EL (cell line): ENCODE measurements at places on chromosomes 1 and 21.

DNA sequence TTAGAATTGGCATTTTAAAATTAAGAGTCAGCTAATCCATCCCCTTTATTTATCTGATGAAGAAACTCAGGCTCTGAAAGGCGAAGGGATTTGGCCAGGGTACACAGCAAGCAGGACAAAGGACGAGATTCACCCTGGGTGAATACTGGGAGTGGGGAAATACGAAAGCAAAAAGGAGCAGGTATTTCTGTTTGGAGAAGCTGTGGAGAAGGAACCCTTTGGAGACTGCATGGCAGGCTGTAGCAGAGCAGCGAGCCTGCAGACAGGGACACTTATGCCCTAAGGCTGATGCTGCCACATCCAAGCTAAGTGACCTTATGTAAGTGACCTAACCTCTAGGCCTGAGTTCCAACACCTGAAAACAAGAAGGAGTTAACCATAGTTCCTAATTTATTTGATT is 207.2 kb upstream of the C1orf87 start:
- DNase-seq, result no peak

- no peak for DNase-seq
Measured at GRCh38 chr1:208180421-208180820, 63.8 kb downstream of the PLXNA2 start.

DNA sequence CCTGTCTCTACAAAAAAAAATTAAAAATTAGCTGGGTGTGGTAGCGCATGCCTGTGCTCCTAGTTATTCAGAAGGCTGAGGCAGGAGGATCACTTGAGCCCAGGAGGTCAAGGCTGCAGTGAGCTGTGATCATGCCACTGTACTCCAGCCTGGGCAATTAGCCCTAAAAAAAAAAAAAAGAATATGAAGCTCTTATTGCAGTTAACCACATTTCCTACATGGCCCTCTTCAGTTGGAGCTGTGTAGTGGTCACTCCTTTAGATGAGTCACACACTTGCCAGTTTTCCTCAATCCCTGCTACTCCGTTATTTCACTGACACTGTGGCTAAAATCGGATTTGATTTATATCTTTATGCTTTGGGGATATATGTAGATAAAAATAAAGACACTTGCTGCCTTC is 11.8 kb downstream of the NFYC start:
- DNase-seq, result peak; percentile 88

GRCh38 chr1:53412285-53413174 is 46.7 kb upstream of the DMRTB1 start:
- no peak for DNase-seq

DNA sequence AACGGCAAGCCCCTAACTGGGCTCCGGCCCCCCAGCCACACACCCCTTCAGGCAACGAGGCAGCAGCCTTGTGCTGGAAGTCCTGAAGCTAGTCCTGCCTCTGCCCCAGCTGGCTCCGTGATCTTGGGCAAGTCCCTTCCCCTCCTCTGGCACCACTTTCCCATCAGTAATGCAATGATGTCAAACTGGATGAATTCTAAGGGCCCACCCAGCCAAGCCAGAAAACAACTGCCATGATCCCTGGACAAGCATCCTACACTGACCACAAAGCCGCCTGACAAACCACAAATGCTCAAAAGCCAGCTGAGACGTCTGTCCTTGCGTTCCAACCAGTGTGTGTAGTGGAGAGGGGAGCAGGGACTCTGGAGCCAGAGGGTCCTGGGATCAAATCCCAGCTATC is 26.8 kb downstream of the IFFO2 start:
- peak; percentile 76 for DNase-seq

- peak; percentile 79 for DNase-seq
Measured at GRCh38 chr1:229410692-229411433, 23.0 kb downstream of the ACTA1 start.

DNA sequence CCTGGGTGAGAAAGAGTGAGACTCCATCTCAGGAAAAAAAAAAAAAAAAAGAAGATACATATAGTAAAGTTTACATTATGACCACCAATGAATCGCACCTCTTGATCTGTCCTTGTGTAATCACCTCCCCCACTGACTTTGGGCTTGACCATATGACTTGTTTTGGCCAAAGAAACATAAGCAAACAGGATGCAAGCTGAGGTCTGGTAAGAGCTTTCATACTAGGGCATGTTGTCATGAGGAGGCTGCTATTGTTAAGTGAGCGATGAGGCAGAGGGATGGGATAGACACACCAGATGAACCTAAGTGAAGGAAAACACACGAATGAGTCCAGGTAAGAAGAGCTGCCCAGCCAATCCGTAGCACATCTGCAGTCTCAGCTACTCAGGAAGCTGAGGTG is 10.7 kb downstream of the ENAH start:
- no peak for DNase-seq

DNA sequence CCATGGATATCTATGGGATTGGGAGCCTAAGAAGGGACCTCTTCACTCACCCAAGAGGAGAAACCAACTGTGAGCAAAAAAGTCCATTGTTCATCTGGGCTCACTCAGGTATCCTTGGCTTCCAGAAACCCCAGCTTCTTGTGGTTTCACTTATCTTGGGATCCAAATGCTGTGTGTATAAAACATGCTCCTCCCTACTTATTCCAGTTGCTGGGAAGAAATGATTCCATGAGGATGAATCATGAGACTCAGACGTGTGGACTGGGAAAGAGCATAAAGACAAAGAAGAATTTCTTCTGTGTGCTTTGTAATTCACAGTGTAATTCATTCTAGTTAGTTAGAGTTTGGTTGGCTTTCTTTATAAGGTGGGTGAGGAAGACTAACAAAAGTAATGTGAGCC is 283.7 kb downstream of the ZNF648 start:
- DNase-seq, result no peak

DNA sequence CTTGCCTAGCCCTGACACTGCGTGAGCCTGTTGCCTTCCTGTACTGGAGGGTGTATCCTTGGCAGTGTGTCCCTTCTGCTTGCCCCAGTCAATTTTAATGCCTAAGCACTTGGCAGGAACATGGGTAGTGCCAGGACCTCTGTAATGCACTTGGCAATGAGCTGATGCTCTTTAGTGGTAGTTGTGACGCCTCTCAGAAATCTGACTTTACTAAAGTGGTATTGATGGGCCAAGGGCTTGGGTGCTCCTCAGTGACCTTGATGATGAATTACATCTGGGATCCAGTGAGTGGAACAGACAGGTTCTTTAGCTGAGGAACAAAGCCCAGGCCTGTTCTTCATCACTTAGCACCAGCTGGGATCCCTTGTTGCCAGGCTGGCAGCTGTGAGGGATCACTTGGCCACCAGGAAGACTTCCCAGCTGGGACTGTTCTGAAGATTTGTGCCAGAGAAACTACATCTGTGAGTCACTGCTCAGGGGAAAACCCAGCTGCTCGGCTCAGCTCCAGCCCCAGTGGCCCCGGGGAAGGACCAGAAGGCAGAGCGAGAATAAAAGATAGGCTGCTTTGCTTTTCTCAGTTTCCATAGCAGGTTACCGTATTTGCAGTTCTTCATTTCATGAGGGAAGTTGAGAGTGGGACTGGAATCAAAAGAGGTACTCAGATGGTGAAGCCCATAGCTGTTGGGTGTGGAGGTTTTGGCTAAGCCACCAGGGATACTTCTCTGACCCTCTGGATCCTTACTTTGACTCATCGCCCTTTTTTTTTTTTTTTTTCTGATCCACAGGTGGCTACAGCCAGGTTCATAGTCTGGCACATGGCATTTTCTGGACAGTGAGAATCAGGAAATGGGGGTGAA is 28.5 kb upstream of the KCNA2 start:
- DNase-seq, result peak; percentile 43

DNA sequence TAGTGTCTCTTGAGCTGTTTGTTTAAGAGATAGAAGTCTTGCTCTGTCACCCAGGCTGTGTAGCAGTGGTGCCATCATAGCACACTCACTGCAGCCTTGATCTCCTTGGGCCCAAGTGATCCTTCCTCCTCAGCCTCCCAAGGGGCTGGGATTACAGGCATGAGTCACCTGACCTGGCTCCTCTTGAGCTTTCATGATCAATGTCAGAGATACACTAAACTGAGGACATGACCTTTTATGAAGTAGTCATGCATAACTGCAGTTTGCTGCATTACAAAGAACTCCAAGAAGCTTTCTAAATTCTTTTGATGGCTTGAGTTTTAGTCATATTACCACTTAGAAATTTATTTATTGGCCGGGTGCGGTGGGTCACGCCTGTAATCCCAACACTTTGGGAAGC is 77.7 kb downstream of the CC2D1B start:
- peak; percentile 69 for DNase-seq

DNA sequence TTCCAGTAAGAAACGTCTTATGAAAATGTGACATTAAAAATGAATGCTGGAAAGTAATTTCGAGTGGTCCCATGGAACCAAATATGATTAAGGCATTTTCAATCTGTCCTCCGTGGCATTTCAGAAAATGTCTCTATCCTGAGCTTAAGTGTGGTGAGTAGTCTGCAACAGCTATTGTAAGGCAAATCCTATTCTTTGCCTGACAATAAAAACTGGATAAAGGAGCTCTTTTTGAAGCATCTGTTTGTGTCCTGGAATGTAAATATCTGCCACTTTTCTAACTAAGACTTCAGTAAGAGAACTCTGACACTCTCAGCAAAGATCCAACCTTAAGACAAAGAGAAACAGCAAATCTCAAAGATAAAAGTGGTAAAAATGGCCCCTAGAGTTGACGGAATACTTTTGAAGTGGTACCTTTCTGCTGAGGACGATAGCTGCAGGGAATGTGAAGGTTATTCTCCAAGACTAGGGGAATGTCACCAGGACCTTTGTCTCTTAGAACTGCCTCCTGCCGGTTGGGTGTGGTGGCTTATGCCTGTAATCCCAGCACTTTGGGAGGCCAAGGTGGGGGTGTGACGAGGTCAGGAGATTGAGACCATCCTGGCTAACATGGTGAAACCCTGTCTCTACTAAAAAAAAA is 486.7 kb upstream of the ZP4 start:
- no peak for DNase-seq

- DNase-seq, result peak; percentile 44
Measured at GRCh38 chr1:143720087-143721023, 251.4 kb downstream of the FAM72C start.

GRCh38 chr1:196034080-196034706 is 574.0 kb downstream of the KCNT2 start:
- peak; percentile 25 for DNase-seq

DNA sequence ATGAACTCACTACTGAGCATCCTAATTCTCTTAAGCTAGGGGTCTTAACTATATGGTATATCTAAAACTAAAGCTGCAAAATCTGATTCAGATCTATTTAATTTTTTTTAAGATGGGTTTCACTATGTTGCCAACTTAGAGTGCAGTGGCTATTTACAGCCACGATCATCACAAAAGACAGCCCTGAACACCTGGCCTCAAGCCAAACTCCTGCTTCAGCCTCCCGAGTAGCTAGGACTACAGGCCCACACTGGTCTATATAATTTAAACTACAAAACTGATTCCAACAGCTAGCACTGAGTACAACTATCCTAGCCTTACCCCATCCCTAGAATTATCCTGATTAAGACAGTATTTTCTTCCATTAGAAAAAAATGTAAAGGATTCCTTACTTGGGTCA is 37.1 kb downstream of the EIF4G3 start:
- DNase-seq, result no peak

DNA sequence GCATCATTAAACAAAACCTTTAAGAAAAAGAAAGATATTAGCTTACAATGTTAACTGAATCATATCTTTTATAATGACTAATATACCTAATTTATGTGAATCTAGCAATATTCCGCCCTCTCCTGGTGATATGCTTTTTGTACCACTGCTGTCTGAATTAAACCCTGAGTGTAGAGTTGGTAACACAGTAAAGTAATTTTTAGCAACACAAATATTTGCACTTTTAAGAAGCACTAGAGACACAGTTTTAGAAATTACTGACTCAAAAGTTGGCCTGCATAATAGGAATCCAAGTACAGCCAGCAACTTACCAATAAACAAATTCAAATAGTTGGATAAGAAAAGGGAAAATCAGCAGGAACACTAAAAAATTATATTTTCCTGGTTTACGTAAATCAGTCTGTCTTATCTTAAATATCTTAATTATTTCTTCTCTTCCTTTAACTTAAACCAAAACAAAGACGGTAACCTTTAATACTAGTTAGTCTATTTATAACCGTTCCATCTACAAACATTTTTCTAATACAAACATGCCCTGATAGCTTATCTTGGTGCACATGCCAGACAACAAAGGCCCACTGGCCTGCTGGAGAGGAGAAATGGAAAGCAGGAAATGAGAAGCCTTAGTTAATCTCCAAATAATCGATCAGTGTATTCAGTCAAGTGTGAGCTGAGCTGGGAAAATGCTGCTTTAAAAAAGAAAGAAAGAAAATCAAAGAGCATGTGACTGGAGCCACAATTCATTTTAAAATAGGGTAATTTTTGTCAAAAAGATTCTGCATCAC is 246.0 kb downstream of the RERE start:
- peak; percentile 14 for DNase-seq

- DNase-seq, result no peak
Measured at GRCh38 chr1:177737456-177737855, 232.4 kb downstream of the SEC16B start.

DNA sequence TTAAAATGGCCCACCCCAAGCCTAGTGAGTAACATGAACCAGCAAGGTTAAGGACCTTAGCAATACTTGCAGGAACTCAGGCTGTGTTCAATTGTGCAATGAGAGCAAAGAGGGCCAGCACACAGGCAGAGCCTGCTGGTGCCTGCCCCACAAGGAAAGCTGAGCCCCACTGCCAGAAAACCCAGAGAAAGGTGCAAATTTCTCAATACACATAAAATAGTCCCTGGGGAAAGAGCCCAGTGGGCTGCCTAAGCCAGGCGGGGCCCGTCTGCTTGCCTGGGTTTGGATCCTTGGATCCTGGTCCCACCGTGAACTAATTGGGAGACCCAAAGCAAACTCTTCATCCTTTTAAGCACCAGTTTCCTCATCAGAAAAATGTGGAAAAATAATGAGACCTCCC is 128.5 kb upstream of the CACNA1E start:
- no peak for DNase-seq

DNA sequence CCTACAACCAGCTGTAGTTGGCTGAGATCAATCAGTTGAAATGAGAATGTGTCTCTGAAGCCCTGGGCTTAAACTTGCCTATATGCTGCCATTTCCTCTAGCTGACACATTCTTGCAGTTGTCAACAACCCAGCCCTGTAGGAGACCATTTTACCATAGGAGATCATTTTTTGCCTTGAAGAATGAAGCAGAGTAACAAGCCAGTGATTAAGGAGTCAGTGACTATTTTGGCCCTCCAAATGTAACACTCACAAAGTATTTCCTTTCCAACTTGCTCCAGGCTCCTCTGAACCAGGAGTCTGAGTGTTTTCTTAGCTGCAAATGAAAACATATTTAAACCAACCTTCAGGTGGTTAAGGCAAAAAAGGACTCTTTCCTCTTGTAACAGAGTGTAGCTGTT is 183.5 kb downstream of the ZZZ3 start:
- DNase-seq, result peak; percentile 3

DNA sequence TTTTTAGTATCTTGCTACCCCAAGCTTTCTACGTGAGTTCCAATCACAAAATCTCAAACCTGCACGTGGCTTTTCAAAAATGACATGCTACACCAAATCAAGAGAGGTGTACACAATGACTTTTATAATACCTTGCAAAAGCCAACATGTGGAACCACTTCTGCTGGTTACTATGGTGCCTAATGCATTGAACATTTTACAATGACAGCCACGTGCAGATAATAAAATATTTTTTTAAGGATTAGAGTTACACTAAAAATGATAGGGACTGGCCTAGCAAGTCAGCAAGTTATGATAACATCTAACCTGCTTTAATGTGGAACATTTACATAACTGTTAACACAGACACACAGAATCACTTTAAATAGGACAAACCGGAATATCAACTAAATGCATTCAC is 30.2 kb downstream of the EYA3 start:
- DNase-seq, result no peak
